ENCODE measurements at places on chromosomes 16 and 17. TPM values are rescaled to one million over a fixed set of nuclear protein-coding genes. Genes with fewer than 3 reads are reported as not detected.

KRTAP1-1 gene
- not detected for total RNA-seq

PRM2 gene
- total RNA-seq = not detected

DNA sequence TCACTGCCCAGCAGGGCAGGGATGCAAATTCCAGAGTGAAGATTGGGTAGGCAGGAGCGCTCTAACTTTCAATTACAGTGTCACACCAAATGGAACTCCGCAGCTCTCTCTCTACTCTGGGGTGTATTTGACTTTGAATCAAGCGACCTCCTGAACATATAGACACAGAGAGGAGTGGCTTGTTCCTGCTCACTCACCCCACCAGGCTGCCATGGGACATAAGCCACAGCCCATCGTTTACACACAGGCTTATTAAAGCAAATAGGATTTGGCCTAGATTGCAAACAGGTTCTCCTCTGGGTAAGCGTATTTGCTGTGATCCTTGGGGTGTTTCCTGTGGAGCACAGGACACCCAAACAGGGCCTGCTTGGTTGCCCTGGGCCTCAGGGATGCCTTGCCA lies 281.6 kb upstream of the CCL2 start:
- no peak overlapping the region for H3K27ac ChIP-seq
- no peaks in the 10 kb centered on the region for H3K4me1 ChIP-seq
- H3K4me3 ChIP-seq = no peak overlapping the region
- no peak for DNase-seq
- no peaks in the 10 kb centered on the region for H3K27me3 ChIP-seq

- no peaks in the 10 kb centered on the region for H3K36me3 ChIP-seq
- no peaks in the 10 kb centered on the region for H3K4me1 ChIP-seq
- H3K27me3 ChIP-seq = no peaks in the 10 kb centered on the region
- no peak overlapping the region for H3K4me3 ChIP-seq
Measured at GRCh38 chr17:66412857-66413558, 110.6 kb downstream of the PRKCA start.

- DNase-seq = no peak
- H3K4me3 ChIP-seq = no peak overlapping the region
- H3K27me3 ChIP-seq = no peaks in the 10 kb centered on the region
- H3K4me1 ChIP-seq = no peaks in the 10 kb centered on the region
- H3K27ac ChIP-seq = no peak overlapping the region
Measured at GRCh38 chr17:68277807-68278206, 13.1 kb downstream of the SLC16A6 start.

All from upper lobe of left lung (tissue), 6 donors.